ENCODE measurements at places on chromosomes 4 and X. TPM values are rescaled to one million over a fixed set of nuclear protein-coding genes. Genes with fewer than 3 reads are reported as not detected.

DNA sequence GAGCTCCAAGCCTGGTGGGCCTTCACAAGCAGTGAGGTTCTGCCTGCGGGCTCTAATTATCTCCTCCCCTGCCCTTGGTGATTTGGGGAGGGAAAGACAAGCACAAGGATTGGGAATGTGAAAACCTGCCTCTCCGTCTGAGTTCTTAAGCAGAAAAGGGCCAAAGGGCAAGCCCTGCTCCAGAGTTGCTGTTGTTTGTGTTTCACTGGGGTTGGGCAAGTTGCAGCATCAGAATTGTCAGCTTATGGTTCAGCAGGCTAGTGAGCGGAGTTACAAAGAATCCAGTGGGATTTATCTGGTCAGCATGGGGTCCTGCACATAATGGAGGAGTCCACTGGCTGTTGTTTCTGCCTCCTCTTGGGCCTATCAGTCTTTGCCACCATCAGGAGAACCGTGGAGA, 60.5 kb downstream of the NHS start:
- no peak for DNase-seq

GRCh38 chr4:2914256-2915126, 48.7 kb downstream of the NOP14 start:
- no peak for DNase-seq

GRCh38 chr4:155597933-155598451, 68.7 kb upstream of the GUCY1A1 start:
- DNase-seq = no peak

The HPGD gene
- 5.7 TPM for total RNA-seq

- no peak for DNase-seq
Observed at GRCh38 chr4:150826306-150826705, 188.8 kb downstream of the LRBA start.

DNA sequence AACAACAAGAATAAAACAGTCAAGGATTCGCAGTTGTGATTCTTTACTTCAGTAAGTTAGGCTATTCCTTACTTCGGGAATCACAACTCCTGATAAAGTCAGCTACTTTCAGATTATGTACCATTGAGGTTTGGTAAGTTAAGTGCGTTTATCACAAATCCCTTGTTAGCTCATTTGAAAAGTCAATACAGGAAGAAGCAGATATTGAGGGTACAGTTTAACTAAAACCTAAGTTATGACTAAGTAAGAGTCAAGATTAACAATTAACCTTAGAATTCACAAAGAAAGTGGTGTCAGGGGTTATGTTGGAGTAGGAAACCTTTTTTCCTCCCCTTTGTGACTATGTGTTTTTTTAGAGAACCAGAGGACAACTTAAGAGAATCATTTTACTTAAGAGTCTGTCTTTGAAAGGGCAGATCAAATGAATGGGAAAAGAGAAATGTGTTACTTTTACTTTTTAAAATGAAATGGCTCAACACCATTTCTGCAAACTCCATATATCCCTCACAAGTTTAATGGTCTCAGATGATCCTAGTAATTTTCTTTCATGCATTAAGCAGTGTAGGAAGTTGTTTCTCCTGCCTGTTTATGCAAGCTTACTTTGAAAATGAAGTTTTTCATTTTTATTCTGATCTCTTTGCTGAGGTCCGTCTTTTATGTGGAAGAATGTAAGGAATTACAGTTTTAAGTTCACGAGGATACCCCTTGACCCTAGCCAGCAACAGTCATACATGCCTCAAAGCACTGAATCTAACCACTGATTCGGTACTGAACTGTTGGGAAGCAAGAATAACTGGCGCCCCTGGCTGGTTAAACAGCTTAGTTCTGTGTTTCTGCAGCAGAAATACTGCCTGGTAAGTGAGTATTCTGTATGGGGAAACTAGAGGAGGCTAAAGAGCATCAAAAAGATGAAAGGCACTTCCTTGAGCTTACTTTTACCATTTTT, 211.7 kb downstream of the SLC4A4 start:
- no peak for DNase-seq

GRCh38 chrX:13418126-13419097, 98.6 kb upstream of the ATXN3L start:
- no peak for DNase-seq

- DNase-seq = no peak
Observed at GRCh38 chrX:79325263-79325958, 41.7 kb downstream of the ITM2A start.

- DNase-seq = no peak
Observed at GRCh38 chr4:182554736-182555135, 311.5 kb downstream of the TENM3 start.

The BOD1L1 gene
- total RNA-seq = 45.2 TPM

The FAM114A1 gene
- total RNA-seq = 9.4 TPM

- DNase-seq = no peak
Observed at GRCh38 chrX:45872480-45872879, 671.8 kb upstream of the DIPK2B start.

DNA sequence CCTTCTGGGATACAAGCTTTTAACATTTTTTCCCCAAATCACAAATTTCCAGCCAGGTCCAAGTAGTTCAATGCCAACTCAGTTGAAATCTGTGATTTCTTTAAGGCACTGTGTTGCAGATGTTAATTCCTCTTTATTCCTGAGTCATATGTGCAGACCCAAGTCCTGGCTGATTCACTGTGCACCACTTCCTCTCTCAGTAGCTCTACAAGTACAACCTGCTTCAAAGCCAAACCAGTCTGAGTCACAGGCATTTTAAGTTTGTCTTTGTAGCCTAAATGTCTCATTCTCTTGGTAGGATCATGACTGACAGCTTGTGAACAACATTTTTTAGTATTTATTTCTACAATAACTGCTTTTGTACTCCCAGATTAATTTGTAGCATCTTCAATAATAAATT, 165.6 kb upstream of the S100G start:
- DNase-seq = no peak

DNA sequence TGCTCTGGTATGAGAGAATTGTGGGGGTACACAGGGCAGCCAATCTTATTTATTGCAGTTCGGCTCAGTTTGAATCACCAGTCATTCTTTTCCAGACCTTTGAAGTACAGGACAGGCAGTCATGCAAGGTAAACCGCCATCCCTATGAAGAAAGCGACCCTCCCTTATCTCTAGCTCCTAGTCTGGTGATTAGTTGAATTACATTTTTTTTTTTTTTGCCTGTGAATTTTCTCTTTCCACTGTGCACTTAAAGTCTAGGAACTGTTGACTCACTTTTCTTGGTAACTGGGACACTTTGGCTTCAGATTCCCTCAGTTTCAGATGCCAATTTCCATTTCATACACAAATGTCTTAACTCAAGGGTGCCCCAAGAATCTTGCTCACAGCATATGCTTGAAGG, 82.4 kb upstream of the FAM9C start:
- DNase-seq = no peak

- no peak for DNase-seq
Observed at GRCh38 chr4:526189-526909, 27.3 kb downstream of the PIGG start.

The AFF2 gene
- 313 TPM for total RNA-seq

DNA sequence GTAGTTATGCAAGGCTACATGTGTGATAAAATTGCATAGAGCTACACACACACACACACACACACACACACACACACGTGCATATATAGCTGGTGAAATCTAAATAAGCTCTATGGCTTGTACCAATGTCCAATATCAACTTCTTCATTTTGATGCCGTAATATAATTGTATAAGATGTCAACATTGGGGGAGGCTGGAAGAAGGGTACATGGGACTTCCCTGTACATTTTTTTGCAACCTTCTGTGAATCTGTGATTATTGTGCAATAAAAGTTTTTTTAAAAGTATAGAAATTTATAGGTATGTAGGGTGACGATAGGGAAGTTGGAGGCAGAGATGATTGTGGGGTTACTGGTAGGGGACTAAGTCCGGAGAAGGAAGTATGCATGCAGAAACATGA, 105.5 kb downstream of the HDAC8 start:
- DNase-seq = no peak

- no peak for DNase-seq
Observed at GRCh38 chr4:65999518-65999871, 329.2 kb upstream of the EPHA5 start.

- DNase-seq = no peak
Observed at GRCh38 chrX:32153585-32153984, 1057.8 kb downstream of the DMD start.

DNA sequence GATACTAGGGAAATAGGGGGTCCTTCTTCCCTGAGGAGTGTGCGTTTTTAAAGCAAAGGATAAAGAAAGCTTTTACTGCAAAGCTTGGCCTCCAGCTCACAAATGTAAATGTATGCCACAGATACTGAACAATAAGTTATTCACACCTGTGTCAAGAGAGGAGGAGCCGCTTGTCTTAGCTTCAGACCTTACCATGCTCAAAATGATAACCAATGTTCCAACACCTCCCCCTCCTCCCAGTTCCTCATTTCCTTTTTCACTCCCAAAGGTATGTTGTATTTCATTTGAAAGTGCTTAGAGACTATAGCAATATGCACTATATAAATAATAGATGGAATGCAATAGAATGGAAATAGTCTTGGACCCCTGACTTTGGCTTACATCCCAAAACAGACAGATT, 47.0 kb upstream of the RAPGEF2 start:
- DNase-seq = no peak

DNA sequence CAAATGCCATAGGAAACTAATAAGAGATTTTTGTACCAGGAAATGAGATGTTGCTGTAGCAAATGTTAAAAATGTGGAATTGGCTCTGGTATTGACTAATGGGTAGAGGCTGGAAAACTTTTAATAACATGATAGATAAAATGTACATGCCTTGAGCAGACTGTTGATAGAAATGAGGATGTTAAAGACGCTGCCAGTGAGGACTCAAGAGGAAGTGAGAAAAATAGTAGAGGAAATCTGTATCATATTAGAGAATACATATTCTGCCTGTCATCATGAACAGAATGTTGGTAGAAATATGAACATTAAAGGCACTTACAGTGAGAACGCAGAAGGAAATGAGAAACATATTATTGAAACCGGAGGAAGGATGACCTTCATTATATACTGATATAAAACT, 577.2 kb upstream of the HTR2C start:
- no peak for DNase-seq

DNA sequence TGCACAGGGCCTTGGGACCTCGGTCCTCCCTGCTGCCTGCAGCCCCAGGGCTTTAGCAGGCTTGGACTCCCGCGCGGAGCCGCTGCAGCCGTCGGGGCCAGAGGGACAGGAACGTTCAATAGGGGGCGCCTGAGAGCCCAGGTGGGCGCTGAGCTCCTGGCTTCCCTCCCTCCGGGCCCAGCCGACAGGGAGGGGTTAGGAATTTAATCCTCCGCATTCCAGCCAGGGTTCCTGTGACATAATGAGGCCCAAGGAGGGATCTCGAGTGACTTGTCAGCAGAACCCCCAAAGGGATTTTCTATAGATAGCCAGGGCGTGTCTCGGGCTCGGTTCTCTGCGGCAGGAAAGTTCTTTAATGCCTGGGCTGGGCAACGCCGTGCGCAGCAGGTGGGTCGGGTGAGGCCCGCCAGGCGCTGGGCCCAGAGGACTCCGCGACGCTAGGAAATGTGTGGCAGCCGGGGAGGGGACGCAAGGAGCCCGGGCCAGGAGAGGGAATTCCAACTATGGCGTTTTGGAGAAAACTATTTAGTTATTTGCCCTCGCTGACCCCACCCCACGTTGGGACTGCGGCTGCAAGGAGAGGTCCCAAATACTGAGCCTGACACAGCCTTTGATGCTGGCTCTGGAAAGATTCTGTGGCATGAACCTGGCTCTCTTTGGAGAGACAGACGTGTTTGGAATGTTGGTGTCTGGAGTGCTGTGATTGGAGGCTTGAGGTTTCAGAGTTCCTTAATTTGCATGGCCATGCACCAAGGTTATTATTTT, 285.2 kb upstream of the GATB start:
- DNase-seq = no peak
